Fibroblast of skin of back (primary cell): ENCODE measurements at places on chromosomes 2 and 18.

- DNase-seq = no peak
Observed at GRCh38 chr18:7319161-7319560, 88.3 kb downstream of the LRRC30 start.

GRCh38 chr2:73255007-73255644 is 21.0 kb downstream of the CCT7 start:
- no peak for DNase-seq

GRCh38 chr2:19409046-19409445 is 50.6 kb upstream of the OSR1 start:
- no peak for DNase-seq

GRCh38 chr2:109194620-109194937 is 65.6 kb downstream of the SH3RF3 start:
- no peak for DNase-seq

GRCh38 chr2:26840937-26841610 is 6.9 kb upstream of the DPYSL5 start:
- DNase-seq = no peak

DNA sequence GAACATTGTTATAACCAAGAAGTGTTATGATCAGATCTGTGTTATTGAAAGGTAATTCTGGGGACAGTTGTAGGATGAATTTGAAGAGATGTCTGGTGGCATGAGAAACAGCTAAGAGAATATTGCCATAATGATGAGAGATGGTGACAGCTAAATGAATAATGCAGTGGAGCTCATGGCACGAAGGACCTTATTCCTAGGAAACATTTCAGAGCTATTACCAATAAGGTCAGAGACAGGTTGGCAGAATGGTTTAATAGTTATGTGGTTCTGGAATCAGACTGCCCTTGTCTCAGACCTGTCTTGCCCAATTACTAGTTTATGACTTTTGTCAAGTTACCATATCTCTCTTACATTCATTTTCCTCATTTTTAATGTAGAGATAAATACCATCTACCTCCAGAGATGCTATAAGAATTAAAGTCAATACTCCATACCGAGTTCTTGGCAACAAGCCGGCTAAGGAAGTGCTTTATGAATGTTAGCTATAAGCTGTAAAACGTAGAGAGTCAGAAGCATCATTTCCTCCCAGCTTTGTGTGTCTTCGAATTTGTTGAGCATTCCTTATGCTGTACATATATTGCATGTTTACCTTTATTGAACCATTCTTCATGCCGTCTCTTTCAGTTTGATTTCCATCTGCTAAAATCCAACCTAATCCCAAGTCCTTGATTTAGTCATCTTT is 73.6 kb upstream of the COL5A2 start:
- peak; percentile 58 for DNase-seq

DNA sequence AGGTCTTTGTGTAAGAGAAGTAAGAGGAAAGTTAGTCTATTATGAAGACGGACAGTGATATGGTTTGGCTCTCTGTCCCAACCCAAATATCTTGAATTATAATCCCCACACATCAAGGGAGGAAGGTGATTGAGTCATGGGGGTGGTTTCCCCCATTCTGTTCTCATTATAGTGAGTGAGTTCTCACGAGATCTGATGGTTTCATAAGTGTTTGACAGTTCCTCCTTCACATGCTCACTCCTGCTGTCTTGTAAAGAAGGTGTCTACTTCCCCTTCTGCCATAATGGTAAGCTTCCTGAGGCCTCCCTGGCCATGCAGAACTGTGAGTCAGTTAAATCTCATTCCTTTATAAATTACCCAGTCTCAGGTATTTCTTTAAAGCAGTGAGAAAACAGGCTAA is 67.6 kb downstream of the NEURL3 start:
- DNase-seq = no peak

- no peak for DNase-seq
Observed at GRCh38 chr2:20487392-20488174, 40.7 kb downstream of the RHOB start.

DNA sequence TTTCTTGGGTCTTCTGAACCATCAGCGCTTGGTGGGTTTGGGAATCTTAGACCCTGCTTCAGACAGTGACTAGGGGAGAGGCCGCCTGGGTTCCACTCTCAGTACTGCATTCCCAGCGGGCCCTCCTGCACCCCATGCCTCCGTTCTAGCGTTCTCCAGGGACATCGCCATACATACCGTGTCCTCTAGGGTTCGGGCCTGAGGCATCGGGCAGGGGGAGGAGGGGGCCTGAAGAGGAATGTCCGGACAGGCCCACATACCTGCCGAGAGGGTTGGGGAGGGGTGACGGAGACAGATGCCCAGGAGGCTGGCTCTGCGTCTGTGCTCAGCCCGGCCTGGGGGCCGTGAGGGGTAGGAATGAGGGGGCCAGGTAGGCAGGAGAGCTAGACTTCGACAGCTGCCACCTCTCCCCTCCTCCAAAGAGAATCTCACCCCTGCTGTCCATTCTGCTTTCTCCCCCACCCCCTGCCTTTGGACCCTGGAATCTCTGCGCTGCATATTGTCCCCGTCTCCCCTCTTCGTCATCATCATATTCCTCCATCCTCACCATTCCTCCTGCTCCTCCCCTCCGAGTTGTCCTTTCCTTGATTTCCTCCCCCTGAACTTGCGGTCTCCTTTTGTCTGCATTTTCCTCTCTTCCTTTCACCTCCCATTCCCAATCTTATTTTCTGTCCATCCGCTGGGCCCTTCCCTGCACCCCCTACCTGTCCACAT is 7.8 kb upstream of the WNT10A start:
- no peak for DNase-seq

GRCh38 chr18:22546905-22547570 is 129.3 kb upstream of the CTAGE1 start:
- no peak for DNase-seq

DNA sequence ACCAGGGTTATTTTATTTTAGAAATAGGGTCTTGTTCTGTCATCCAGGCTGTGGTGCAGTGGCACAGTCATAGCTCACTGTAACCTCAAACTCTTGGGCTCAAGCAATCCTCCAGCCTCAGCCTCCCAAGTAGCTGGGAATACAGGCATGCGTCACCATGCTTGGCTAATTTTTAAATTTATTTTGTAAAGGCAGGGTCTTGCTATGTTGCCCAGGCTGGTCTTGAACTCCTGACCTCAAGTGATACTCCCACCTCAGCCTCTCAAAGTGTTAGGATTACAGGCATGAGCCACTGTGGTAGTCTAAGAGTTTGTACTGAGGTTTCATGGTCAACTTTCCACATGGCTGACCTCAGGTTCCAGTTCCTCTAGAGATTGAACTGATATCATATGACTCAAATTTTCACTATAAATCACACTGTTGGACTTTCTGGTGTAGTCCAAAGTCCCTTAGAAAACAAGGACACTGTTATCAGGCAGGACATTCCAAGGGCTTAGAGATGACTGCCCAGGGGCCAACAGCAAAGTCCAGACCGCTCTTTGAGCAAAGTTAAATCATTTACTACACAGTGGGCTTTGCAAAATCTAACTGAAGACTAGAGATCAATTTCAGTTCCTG is 82.0 kb upstream of the MEX3C start:
- no peak for DNase-seq
